Naive B cell (primary cell): ENCODE measurements at places on chromosomes 2 and 18.

DNA sequence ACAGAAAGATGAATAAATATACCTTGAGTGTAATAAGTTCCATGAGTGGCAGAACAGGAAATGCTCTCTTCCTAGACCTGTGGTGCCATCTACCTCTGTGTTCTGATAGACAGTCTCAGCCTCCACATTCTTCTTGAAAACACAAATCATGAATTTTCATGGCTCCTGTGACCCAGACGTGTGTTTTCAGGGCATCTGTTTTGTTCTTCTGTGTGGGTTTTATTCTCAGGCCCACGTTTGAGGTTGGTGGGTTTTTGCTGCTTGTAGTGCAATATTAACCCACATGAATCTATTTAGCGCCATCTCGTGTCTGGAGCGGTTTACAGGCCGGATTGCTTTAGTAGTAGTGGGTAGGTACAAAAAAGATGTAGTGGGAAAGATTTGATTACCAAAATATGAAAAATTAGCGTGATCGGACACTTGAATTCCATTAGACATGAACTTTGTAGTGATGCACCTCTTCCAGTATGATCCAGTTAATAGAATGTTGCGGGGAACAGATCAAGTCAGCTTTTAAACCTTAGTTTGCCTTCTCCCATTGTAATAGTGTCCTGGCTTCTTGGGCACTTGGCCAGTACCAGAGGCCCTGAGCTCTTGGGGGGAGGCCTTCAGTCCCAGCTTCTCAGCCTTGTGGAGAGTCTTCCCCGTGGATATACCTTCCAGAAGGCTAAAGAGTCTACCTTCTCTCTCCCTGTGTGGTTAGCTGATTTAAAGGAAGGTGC, 256.5 kb downstream of the TPGS2 start:
- no peak overlapping the region for H3K4me3 ChIP-seq
- no peak overlapping the region for H3K27ac ChIP-seq
- DNase-seq: no peak

- no peak for DNase-seq
- no peaks in the 10 kb centered on the region for H3K4me1 ChIP-seq
- no peaks in the 10 kb centered on the region for H3K36me3 ChIP-seq
Observed at GRCh38 chr2:184938221-184938985, 340.1 kb downstream of the ZNF804A start.

- no peak overlapping the region for H3K4me3 ChIP-seq
- DNase-seq: no peak
- H3K36me3 ChIP-seq: no peaks in the 10 kb centered on the region
- H3K4me1 ChIP-seq: peaks cover 16% of the 10 kb centered on the region
- H3K27ac ChIP-seq: no peak overlapping the region
Observed at GRCh38 chr2:54461261-54461660, 5.1 kb downstream of the SPTBN1 start.

DNA sequence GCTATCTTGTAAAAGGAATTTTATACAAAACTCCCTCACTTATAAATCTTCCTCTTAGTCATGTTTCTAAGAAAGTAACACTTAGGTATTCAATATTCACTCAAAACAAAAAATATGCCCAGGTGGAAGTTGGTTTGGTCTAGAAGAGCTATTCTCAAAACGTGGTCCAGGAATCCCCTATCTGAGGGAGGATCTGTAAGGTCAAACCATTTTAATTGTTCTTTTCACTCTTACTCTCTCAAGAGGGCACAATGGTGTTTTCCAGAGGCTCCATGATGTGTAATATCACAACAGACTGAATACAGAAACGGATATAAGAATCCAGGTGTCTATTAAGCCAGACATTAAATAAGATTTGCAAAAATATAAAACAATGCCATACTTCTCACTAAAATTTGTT, 9.9 kb downstream of the MOB1A start:
- peaks cover 19% of the 10 kb centered on the region for H3K4me1 ChIP-seq
- no peak overlapping the region for H3K4me3 ChIP-seq
- no peaks in the 10 kb centered on the region for H3K27me3 ChIP-seq
- no peak for DNase-seq
- H3K36me3 ChIP-seq: peaks cover 33% of the 10 kb centered on the region
- H3K27ac ChIP-seq: no peak overlapping the region

DNA sequence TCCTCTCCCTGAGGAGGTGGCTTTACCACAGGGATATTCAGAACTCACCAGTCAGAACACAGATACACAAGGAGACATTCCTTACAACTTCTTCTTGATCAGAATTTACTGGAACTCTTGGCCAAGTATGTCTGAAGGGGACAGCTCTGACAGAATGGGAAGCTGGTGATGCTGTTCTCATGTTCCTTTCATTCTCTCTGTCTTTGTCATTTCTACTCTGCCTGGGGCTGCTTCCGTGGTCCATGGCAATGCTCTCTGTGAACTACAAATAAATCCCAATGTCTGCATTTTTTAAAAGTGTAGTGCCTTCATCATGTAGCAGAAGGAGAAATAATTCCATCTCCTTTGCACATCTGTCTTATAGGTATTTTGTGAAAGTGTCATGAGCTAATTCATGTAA, 730.3 kb downstream of the CNTNAP5 start:
- H3K27me3 ChIP-seq: no peaks in the 10 kb centered on the region
- no peak overlapping the region for H3K27ac ChIP-seq
- no peak overlapping the region for H3K4me3 ChIP-seq
- DNase-seq: no peak
- no peaks in the 10 kb centered on the region for H3K36me3 ChIP-seq

DNA sequence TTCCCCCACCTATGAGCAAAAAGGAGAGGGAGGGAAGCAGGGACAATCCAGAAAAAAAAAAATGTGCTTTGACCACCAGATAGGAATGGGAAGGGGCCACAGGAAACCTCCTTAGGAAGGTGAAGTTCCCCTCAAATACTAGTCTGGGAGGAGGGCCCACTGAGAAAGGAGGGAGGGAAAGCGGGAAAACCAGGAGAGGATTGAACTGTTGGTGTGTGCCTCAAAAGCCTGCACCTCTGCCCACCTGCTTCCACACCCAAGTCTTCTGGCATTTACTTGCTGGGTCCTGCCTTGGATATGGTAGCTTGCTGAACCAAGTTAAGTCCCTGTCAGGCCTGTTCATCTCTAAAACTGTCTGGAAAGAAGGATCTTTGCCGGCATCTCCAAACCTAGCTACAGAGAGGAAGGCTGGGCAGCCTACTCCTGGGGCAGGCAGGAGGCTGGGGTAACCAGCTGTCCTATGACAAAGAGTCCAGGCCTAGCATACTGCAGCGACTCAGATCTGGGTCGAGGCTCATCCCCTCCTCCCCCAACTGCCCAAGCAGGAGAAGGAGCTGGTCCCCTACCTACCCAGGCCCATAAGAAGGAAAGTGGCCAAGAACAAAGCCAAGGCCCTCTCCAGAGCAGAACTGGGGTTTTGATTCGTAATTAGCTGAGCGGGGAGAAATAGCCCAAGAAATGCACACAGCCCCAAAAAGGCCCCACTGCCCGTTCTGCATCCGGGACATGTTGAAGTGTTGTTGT, 3.0 kb downstream of the EN1 start:
- H3K4me1 ChIP-seq: peaks cover 27% of the 10 kb centered on the region
- H3K4me3 ChIP-seq: no peak overlapping the region
- no peaks in the 10 kb centered on the region for H3K36me3 ChIP-seq

- no peak for DNase-seq
- H3K4me1 ChIP-seq: no peaks in the 10 kb centered on the region
- H3K27me3 ChIP-seq: peaks cover 4% of the 10 kb centered on the region
- H3K27ac ChIP-seq: no peak overlapping the region
Observed at GRCh38 chr2:15756011-15756550, 164.4 kb downstream of the DDX1 start.

DNA sequence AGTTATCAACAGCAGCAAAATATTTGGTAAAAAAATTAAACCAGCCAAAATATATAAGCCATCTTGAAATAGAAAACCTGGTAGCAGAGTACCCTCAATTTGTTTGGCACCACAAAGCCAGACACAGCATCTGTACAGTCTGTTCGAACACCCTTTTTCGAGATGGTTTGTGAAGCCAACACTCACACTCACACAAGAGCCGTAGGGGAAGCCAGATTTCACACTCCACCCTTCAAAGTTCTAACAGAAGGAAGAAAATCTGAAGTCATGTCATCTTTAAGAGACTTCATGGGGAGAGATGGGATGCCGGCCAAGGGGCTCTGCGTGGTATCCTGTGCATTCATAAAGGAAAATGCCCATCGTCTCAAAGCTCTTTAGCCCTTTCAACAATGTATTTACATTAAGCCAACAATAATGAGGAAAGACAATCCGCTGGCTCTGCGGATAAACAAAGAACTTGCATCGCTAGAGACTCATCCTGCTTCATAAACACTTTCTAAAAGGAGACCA, 451.5 kb upstream of the CHST9 start:
- no peaks in the 10 kb centered on the region for H3K4me1 ChIP-seq
- H3K4me3 ChIP-seq: no peak overlapping the region
- no peak overlapping the region for H3K27ac ChIP-seq
- no peaks in the 10 kb centered on the region for H3K36me3 ChIP-seq
- no peaks in the 10 kb centered on the region for H3K27me3 ChIP-seq

DNA sequence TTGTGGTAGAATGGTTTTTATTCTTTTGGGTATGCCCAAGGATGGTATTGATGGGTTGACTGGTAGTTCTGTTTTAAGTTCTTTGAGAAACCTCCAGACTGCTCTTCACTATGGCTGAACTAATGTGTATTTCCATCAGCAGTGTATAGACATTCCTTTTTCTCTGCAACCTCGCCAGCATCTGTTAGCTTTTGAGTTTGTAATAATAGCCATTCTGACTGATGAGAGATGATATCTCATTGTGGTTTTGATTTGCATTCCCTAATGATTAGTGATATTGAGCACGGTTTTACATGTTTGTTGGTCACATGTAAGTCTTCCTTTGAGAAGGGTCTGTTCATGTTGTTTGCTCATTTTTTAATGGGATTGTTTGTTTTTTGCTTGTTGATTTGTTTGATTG, 1348.7 kb upstream of the NXPH2 start:
- no peaks in the 10 kb centered on the region for H3K27me3 ChIP-seq
- DNase-seq: no peak
- no peak overlapping the region for H3K27ac ChIP-seq
- no peaks in the 10 kb centered on the region for H3K4me1 ChIP-seq
- no peaks in the 10 kb centered on the region for H3K36me3 ChIP-seq

GRCh38 chr18:12027046-12027445, 45.7 kb downstream of the IMPA2 start:
- peaks cover 5% of the 10 kb centered on the region for H3K4me1 ChIP-seq
- peaks cover 8% of the 10 kb centered on the region for H3K36me3 ChIP-seq
- H3K4me3 ChIP-seq: no peak overlapping the region
- H3K27ac ChIP-seq: no peak overlapping the region

DNA sequence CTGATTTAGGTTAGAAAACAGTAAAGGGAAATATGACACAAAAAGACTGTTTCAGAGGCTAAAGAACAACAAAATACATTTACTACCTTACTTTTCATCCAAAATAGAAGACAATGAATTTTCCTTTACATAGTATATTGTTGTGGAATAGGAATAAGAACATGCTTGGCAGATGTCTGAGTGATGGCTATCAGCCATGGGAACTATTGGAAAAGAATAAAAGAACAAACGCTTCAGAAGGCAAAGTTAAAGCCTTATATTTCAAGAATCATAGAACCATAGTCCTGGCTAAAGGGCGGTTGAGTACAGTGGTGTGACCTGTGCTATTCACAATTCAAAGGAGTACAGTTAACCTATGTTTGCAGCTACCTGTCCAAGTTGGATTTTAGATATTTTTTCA, 73.9 kb upstream of the NRXN1 start:
- H3K4me1 ChIP-seq: no peaks in the 10 kb centered on the region
- H3K27ac ChIP-seq: no peak overlapping the region
- H3K4me3 ChIP-seq: no peak overlapping the region
- no peaks in the 10 kb centered on the region for H3K36me3 ChIP-seq

DNA sequence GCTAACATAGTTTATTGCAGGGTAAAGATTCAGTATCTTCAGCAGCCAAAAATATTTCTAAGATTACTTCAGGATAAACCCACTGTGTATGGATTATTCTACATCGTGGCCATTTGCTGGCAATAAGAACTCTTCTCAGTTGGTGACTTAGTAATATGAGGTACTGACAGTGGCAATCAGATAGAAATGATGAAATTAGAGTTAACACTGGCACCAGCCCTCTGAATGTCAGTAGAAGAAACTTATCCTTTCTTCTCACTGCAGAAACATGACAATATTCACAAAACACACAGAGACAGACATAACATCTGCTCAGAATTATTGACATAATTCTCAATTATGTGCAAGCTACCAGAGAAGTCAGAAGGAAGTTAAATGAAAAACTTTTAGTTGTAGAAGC, 246.3 kb upstream of the COL3A1 start:
- H3K27me3 ChIP-seq: no peaks in the 10 kb centered on the region
- no peaks in the 10 kb centered on the region for H3K4me1 ChIP-seq
- no peaks in the 10 kb centered on the region for H3K36me3 ChIP-seq
- no peak for DNase-seq

DNA sequence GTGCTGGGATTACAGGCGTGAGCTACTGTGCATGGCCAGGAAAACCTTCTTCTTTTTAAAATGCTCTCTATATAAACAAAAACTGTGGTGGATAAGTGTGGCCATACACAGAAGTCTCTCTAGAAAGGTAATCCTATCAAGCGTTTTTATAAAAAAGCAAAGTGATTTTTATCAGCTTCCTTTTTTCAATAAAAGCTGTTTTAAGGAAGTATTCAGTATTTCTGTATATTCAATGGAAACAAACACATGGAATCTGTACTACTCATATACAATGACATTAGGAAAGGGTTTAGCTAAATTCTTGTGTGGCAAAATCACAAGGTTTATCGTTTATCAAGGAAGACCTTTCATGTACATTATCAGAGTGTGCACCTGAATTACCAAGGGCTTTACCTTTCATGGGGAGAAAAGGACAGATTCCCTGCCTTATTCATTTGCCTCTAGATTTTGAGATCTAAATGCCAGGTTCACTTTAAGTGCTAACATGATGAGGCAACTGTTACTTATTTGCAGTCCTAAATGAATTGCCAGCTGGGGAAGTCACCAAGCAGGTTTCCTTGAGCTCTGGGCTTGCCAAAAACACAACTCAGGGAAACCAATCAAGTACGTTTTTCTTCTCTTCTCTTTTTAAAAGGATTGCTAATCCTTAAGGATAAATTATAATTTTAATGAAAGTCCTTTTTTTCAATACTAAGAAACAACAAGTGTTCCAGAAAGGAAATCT, 70.8 kb downstream of the RTN4 start:
- no peaks in the 10 kb centered on the region for H3K27me3 ChIP-seq
- H3K36me3 ChIP-seq: peaks cover 7% of the 10 kb centered on the region
- H3K4me3 ChIP-seq: no peak overlapping the region
- no peak overlapping the region for H3K27ac ChIP-seq
- H3K4me1 ChIP-seq: peaks cover 35% of the 10 kb centered on the region
- DNase-seq: no peak

- H3K27ac ChIP-seq: no peak overlapping the region
- H3K4me3 ChIP-seq: no peak overlapping the region
- DNase-seq: peak; percentile 38
- no peaks in the 10 kb centered on the region for H3K4me1 ChIP-seq
Observed at GRCh38 chr18:64037812-64038414, 68.0 kb downstream of the SERPINB8 start.

GRCh38 chr2:51213826-51214225, 181.9 kb upstream of the NRXN1 start:
- no peaks in the 10 kb centered on the region for H3K36me3 ChIP-seq
- H3K4me3 ChIP-seq: no peak overlapping the region
- H3K27me3 ChIP-seq: no peaks in the 10 kb centered on the region
- no peak overlapping the region for H3K27ac ChIP-seq
